GM06990 (cell line): ENCODE measurements at places on chromosomes 2 and 18.

DNA sequence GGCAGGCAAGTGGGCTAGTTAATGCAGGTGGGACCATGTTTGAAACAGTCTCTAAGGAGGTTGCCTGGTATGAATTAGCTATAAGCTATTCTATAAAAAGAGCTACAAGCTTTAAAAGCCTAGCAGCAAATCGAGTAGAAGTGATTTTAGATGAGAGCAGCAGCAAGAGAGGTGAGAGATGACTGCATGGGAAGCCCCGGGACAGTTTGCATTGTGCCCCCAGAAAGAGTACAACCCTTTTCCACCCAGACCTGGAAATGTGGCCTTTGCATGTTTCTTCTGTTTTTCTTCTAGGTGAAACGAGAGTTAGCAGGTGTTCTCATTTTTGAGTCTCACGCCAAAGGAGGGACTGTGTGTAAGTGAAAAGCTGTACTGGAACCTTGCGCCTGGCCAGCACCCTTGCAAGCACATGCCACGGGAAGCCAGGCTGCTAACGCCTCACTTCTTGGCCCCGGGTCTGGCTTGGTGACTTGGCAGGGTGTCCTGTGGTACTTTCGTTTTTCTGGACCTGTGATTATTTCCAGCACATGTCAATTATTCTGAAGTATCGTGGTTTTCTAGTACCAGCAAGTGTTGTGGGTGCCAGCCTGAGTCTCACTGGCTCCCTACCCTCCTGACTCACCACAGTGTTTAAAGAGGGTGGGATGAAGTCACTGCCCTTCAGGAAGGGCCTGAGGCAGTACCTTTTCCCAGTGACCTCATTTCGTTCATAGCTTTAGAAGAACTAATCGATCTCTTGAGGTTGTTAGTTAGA lies 90.3 kb upstream of the MAP3K20 start:
- no peak for DNase-seq

DNA sequence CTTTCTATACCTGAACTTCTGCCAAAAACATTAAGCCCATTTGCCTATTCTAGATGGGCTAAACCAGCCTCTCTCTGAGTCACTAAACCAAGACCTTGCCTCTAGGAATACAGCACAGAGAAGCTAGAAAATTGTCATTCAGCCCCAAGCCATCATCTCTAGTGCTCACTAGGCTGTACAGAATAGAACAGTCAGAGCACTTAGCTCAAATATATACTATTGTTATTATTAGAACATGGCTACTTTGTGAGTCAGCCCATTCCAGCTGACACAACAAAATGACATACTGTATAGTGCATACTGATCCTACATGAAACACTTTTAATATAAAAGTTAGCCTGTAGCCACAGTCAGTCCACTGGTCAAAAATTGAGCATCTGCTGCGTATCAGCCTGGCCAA lies 418.8 kb downstream of the NRXN1 start:
- DNase-seq = no peak

DNA sequence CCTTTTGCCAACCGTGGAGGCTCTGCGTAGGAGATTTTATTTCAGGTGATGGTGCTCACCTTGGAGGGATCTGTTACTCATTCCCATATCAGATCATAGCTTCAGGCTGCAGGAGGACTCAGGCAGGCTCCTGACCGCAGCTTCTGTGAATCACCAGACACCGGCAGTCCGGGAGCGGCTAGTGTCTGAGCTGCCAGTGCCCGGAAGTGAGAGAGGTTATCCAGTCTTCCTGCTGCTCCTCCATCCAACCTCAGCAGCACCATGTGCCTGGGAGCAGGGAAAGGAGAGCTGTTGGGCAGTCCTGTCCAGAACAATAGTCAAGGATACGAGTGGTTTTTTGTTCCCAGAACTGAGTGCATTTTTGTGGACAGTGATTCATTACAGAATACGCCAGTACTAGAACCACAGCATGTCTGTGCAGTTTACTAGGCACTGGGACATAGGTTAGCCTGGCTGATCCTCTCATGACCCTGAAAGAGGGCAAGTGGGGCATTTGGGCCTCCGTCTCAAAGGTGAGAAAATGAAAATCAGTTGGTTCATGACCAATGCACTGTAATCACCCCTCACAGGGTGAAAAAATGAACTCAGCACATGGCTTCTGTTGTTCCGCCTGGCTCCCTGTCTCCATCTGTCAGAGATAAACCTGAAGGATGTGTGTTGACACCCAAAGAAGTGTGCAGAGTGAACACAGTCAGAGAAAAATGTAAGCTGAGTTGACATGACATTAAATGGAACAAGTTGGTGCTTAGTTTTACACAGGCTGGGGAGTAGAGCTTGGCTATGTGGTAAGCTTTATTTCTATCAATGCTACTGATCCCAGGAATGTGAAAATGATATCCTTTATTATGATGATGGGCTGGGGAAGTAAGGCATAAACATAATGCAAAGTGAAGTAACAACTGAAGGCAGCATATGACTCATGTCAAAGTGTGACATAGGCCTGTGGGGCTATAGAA lies 12.2 kb downstream of the FHOD3 start:
- no peak for DNase-seq

DNA sequence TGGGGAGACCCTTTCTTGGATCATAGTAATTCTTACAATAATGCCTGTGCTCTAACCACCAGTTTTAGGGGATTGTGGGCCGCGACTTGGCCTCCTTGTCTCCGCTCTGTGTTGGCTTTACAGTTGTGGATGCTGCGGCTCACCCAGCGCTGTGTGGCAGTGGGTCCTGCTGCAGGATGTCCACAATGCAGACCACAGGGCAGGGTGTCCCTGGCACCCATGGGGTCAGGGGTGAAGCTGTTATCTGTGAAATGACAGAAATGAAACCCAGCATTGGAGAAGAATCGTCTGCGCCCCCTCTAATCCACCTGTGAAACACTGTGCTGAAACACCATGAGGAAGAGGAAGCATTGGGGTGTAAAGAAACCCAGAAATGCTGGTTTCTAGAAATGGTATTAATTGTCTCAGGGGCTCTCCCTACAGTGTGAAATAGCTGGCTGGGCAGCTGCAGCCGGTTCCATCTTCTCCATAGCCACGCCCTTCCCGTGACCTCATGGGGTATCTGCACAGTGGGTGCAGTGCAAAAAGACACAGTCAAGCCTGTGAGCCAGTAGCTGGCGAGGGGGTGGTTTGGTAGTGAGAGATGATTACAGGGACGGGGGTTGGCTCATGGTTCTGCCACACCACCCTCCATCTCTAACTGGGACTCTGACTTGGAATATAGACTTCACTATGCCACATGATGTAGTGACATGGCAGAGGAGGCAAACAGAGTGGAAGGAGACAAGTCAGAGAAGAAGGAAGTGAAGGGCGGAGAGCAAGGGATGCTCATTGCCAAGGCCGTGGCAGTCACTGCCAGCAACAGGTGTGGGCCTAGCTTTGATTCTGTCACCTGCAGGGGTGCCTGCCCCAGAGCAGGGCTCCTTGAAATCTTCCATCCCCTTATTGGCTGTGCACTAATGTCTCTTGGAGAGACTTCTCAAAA lies 16.2 kb downstream of the INPP4A start:
- DNase-seq = peak; percentile 82

GRCh38 chr2:173027181-173028128 lies 48.2 kb upstream of the MAP3K20 start:
- no peak for DNase-seq

GRCh38 chr2:185507719-185508118 lies 230.9 kb upstream of the FSIP2 start:
- DNase-seq = no peak

- DNase-seq = no peak
Observed at GRCh38 chr2:86037795-86038192, 67.9 kb downstream of the POLR1A start.

DNA sequence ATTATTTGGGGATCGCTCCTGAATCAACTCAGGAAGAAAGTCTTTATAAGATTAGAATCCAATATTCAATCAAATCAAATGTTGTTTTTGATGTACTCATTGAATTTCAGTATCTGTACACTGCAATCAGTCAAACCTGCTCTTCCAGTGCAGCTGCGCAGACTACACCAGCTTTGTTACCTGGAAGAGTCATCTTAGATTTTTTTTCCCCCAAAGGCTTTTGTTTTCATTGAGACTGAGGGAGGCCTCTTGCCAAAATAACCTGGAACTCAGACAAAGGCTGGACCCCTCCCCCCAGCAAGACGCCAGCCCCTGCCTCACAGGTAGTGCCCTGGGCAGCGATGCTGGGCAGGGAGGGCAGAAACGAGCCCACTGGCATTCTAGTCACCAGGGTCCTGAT lies 74.8 kb downstream of the ARHGEF4 start:
- DNase-seq = no peak

DNA sequence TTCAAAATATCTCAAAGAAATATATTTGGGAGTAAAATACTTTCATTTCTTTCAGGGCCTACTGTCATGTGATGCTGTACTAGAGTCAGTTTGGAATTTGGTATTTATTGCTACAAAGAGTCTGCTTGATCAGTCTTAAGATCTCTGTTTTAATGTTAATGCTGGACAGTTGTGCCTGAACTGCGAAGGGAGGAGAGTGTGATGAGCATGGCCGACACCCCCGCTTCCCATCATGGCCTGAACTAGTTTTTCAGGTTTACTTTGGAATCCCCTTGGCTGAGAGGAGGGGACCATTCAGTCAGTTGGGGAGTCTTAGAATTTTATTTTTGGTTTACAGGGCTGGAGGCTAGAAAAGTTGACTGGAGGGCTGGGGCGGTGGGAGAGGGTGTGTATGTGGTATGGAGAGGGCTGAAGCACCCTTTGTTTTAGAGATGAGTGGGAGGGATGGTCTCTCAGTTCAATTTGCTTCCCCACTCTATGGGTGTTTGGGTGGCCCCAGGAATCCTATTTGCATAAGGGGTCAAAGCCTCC lies 20.9 kb upstream of the TEX44 start:
- DNase-seq = no peak

GRCh38 chr2:71892896-71893295 lies 254.8 kb downstream of the CYP26B1 start:
- DNase-seq = no peak

GRCh38 chr2:207372483-207372882 lies 157.3 kb upstream of the CREB1 start:
- DNase-seq = no peak

- no peak for DNase-seq
Observed at GRCh38 chr2:40251137-40251536, 200.8 kb downstream of the SLC8A1 start.

GRCh38 chr2:102484310-102485061 lies 11.5 kb downstream of the SLC9A4 start:
- DNase-seq = no peak

- no peak for DNase-seq
Observed at GRCh38 chr2:179580378-179581146, 280.9 kb downstream of the ZNF385B start.

GRCh38 chr2:186629250-186629996 lies 39.6 kb downstream of the ITGAV start:
- no peak for DNase-seq

- DNase-seq = no peak
Observed at GRCh38 chr2:85635636-85636035, 19.6 kb downstream of the USP39 start.

- no peak for DNase-seq
Observed at GRCh38 chr2:33214857-33215256, 261.6 kb upstream of the RASGRP3 start.

DNA sequence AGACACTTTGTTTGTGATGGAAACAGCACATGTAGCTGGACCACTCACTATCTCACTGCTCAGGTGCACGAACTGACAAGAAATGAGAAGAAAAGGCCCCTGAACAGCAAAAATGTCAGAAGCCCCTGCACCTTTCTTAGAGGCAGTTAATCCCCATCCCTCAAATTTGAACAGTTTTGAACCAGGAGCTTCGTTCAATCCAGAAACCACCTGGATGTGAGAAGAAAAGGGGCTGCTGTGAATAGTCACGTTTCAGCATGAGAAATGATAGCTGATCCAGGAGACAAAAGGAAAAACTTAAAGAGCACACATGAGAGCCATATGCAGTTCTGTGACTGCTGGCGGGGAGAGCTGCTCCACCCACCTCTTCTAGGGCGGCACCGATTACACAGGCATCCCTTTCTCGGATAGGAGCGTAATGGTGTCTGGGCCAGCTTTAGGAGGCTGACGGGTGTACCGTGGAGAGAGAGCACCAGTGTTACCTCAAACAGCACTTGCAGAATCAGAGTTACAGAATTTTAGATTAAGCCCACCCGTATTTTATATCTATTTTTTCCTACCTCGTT lies 117.0 kb upstream of the EML6 start:
- DNase-seq = no peak
